SK-MEL-5 (cell line): ENCODE measurements at places on chromosomes 7 and 10.

- DNase-seq: no peak
Measured at GRCh38 chr7:100156331-100157068, 2.0 kb downstream of the TRAPPC14 start.

DNA sequence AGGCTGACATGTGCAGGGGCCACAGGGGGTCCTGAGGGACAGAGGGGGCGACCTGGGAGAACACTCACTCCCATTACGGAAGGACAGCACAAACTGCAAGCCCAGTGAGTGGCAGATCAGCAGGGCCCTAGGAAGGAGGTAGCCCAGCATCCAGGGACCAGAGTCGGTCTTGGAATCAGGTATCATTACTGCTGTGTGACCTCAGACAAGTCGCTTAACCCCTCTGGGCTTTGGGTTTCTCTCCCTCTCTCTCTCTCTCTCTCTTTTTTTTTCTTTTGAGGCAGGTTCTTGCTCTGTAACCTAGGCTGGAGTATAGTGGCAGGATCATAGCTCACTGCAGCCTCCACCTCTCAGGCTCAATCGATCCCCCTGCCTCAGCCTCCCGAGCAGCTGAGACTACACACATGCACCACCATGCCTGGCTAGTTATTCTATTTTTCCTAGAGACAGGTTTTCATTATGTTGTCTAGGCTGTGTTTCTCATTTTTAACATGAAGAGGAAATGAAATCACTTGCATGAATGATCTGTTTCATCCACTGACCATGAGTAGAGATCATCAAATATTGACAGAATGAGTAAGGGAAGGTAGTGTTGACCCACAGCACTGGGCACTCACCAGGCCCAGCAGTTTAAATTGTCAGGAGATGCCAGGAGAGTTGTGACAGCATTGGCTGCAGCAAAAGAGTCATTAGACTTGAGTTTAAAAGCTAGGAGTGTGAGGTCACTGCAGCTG lies 49.4 kb downstream of the BUB3 start:
- no peak for DNase-seq

GRCh38 chr7:127731431-127732080 lies 79.6 kb downstream of the SND1 start:
- DNase-seq: no peak

- peak; percentile 98 for DNase-seq
Measured at GRCh38 chr7:39582536-39582935, 16.3 kb downstream of the YAE1 start.

GRCh38 chr7:82241356-82241755 lies 202.2 kb downstream of the CACNA2D1 start:
- no peak for DNase-seq

GRCh38 chr10:89337484-89337883 lies 9.7 kb downstream of the IFIT3 start:
- no peak for DNase-seq

GRCh38 chr7:29900745-29901144 lies 88.9 kb downstream of the SCRN1 start:
- no peak for DNase-seq

DNA sequence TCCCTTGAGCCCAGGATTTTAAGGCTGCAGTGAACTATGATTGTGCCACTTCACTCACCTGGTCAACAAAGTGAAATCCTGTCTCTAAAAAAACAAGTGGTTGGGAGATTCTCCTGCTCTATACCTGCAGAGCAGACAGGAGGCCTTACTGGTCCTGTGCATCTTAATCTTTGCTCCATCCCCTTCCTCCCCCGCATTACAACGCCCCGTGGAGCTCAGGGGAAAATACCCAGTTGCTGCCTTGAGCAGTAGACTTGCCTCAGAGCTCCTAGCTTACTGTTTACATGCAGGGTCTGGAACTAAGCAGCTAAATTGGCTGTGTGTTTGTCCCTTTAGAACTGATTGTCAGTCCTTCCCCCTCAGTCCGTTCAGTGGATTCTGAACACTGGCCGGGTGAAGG lies 123.8 kb upstream of the KMT2E start:
- DNase-seq: no peak

DNA sequence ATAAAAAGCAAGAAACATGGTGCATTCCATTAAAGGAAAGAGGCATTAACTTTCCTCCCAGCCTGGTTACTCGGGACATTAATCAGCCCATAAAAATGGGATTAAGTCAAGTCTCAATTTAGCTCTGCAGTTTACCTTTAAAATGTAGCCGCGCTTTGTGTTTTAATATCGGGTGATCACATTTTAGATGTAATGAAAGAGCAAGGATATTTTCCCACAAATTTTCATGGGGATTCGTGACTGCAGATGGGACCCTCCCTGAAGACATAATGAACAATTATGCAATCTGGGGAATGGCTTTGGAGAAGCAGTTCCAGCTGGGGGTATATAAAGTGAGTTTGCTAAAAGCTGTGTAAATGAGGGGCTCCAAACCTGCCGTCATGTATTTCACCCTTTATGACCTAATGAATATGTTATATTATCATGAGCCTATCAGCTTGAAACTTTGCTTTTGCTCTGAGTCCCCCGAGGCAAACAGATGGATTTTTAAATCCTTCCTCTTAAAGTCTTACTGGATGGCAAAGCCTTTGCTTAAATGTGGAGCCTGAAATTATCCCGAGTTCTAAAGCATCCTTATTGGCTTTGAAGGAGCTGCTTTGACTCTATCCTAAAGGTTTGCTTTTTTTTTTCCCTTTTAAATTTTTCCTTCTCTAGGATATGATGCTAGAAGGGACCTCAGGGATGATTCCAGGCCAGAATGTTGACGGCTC lies 31.8 kb downstream of the BAMBI start:
- DNase-seq: no peak

GRCh38 chr7:20199015-20199737 lies 18.0 kb downstream of the MACC1 start:
- peak; percentile 28 for DNase-seq

GRCh38 chr7:27590416-27590815 lies 72.3 kb downstream of the HIBADH start:
- no peak for DNase-seq

DNA sequence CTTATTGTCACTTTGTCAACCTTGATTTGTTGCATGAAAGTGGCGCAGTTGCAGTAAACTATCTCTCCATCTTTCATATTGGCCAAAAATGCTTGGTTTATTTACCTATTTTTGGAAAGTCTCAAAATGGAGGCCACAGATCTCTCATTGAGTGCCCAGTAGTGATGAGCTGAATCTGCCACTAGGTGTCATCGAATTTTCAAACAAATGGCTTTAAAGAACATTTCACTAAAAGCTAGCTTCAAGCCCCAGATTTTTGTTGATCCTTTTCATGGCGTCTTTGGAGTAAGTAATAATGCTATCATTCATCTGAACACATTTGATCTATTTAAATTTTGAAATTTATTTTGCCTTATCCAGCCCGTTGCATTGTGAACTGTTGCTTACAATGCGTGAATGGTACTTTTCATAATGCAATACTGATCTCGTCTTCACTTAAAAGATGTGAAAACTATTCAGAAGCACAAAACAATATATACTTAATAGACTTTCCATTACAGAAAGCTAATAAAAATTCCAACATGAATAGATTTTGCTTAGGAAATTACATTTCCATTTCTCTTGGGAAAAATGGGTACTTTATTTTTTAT lies 236.2 kb downstream of the DNAJB9 start:
- DNase-seq: peak; percentile 74

DNA sequence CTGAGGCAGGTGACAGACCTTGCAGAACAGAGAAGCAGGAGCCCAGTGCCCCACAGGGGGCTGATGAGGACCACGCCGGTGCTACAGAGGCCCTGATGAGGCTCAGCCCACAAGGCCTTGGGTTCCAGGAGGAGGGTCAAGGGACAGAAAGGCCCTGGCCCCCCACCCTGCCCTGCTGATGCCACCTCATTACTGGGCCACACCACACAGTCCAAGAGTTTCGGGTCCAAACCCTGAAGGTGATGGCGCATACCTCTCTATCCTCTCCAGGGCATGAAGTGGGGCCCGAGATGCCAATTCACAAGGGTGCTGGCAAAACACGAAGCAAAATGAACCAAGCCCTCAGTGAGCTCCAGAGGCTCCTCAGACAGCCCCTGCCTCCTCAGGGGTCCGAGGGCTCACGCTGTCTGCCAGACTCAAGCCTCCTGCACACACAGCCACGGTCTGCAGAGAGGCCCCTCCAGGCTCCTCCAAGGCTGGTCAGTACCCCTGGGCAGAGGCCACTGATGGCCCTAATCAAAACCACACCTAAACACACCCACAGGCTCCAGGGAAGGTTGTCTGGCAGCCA lies 32.3 kb downstream of the RASGEF1A start:
- no peak for DNase-seq

GRCh38 chr10:21265622-21266021 lies 259.9 kb downstream of the SKIDA1 start:
- DNase-seq: no peak

DNA sequence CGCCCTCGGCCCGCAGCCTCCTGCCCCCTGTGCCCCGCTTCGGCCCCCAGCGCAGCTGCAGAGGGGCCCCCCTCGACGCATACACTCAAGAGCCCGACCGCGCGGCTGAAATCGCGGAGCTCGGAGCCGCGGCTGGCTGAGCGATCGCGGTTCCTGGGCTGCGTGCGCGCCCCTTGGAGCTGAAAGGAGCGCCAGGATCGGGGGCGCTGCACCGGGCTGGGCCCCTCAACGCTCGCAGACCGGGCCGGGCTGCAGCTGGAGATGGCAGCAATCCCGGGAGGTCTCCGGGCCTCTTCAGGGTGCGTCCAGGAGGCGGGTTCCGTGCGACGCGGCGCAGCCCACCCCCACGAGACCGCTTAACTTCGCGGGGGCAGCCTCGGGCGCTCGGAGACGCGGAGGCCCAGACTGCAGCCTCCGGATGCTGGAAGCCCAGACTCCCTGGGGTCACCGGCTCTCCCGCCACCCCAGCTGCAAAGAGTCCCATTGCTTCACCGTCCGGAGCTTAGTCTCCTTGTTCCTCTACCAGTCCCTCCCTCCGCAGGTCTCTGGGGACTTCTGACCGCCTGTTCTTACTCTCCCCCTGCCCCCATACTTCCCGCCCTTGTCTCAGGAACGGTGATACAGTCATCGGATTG lies 73.0 kb upstream of the LRRC4 start:
- DNase-seq: no peak

- DNase-seq: peak; percentile 26
Measured at GRCh38 chr10:89215511-89215910, 8.4 kb upstream of the CH25H start.

- peak; percentile 74 for DNase-seq
Measured at GRCh38 chr7:101594790-101595189, 34.3 kb downstream of the MYL10 start.

DNA sequence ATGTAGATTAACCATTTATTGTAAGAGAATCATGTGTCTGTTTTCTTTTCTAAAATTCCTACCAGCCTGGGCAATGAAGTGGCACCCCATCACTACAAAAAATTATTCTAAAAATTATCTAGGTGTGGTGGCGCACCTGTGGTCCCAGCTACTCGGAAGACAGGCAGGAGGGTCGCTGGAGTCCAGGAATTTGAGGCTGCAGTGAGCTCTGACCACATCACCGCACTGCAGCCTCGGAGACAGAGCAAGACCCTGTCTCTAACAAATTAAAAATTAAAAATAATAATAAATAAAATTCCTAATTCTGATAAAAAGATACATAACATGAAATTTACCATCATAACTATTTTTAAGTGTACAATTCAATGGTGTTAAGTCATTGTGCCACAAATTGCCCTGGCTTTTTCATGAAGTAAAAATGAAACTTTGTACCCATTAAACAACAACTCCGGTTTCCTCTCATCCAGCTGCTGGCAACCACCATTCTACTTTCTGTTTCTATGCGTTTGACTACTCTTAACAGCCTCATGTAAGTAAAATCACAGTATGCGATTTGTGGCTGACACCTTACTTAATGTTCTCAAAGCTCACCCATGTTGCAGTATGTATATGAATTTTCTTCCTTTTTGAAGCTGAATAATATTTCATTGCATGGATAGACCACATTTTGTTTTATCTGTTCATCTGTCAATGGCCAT lies 20.6 kb upstream of the USP6NL start:
- no peak for DNase-seq

DNA sequence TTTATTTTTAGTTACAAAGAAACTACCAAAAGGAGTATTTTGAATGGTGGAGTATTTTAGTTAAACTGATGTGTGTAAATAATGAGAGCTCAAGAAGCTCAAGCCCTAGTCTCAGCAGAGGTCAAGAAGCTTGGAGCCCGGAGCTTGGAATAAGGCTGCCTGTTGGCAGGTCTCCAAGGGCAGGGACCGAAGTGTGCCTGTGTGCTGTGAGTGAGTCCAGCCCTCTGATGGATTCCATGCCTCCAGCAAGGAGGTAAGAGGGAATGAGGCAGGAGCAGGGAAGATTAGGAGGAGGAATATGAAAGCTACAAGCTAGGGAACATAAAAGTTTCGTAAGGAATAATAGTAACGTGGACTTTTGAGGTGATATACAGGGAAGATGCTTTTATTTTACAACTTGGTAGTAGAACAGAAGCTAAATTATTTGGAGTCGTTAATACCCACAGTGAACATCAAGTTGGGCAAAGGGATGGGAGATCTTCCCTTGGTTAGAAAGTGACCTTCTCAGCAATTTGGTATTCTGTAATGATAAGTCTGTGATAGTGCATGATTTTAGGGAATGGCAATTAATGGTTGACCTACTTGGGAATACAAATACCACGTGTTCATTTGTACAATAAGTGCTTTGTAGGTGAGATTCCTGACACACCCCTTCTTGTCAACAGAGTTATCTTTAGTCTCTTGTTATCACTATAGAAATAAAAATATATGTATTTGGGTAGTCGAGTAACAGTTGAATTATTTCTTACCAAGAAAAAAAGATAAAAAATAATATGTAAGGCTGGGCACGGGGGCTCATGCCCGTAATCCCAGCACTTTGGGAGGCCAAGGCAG lies 4.6 kb downstream of the SEC23IP start:
- no peak for DNase-seq

- DNase-seq: no peak
Measured at GRCh38 chr7:143181349-143181748, 1.9 kb upstream of the TAS2R39 start.

DNA sequence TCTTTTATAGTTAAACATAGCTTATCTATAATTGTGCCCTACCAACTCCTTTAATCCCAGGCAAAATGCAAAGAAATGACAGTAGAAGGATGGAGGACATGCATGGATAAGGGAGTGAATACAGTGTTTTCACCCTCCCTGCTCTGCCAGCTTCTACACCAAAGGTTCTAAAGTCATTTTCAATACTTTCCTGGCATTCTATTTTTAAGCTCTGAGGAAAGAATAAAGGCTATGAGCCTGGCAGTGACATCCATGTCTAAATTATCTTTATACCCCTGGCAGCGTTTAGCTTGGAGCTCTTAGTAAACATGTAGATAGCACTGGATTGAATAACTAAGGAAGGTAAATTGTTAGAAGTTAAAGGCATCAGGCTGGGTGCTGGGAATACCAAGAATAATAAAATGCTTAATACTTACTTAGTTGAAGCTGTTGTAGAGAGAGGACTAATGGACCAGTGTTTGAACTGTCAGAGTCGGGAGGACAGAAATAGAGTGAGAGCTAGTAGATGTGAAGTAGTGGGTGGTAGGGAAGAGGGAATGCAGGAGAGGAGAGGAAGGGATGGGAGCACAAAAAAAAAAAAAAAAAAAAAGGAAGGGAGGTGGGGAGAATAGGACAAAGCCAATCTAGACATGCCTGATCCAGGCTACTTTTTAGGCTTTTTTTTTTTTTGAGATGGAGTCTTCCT lies 518.9 kb downstream of the GALNT17 start:
- no peak for DNase-seq
